NCI-H460 (cell line): ENCODE measurements at places on chromosomes 3 and 15. TPM values are rescaled to one million over a fixed set of nuclear protein-coding genes. Genes with fewer than 3 reads are reported as not detected.

DNA sequence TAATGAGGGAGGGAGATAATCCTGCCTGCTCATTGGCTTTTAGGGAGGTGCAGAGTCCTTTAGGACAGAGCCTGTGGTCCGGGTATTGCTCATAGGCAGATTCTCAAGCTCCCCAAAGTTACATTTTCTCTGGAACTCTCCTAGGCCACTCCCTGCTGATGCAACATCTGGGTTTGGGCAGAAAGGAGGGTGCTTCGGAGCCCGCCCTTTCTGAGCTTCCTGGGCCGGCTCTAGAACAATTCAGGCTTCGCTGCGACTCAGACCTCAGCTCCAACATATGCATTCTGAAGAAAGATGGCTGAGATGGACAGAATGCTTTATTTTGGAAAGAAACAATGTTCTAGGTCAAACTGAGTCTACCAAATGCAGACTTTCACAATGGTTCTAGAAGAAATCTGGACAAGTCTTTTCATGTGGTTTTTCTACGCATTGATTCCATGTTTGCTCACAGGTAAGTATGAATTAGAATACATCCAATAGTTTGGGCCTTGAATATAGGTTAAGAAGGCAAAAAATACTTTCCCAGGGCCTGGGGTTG, at the start of gene IL20RB:
TSS of gene IL20RB (plus strand) at position 233 of the 538 bp plus-strand sequence. CDS start at position 364, 131 bp downstream.
- peak; percentile 65 for DNase-seq

- DNase-seq: no peak
Observed at GRCh38 chr3:67650084-67650483, 4.3 kb downstream of the SUCLG2 start.

PAQR5 gene
- total RNA-seq: 6.3 and 8.8 TPM in 2 replicates

GRCh38 chr3:162436826-162437225, 940.2 kb downstream of the OTOL1 start:
- DNase-seq: no peak

DNA sequence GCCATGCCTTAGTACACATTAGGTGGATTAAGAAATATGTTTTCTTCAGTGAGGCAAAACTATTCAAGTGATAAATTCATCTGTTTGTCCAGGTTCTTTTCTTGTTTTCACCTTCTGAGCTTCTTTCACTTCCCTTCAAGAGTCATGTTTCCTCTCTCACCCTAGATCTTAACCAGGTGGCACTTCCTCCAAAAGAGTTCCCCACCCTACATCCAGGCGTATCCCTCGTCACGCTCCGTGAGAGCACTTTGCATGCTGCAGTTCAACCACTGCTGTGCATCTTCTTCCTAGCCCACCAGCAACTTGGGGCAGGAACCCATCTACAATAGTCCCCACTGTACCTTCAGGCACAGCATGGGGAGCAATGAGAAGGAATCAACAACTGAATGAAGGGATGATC, 28.9 kb downstream of the OSBPL10 start:
- DNase-seq: no peak

GRCh38 chr3:85482213-85482490, 523.4 kb downstream of the CADM2 start:
- DNase-seq: no peak

ALS2CL gene
- total RNA-seq: 1.4 and 2.9 TPM in 2 replicates

DNA sequence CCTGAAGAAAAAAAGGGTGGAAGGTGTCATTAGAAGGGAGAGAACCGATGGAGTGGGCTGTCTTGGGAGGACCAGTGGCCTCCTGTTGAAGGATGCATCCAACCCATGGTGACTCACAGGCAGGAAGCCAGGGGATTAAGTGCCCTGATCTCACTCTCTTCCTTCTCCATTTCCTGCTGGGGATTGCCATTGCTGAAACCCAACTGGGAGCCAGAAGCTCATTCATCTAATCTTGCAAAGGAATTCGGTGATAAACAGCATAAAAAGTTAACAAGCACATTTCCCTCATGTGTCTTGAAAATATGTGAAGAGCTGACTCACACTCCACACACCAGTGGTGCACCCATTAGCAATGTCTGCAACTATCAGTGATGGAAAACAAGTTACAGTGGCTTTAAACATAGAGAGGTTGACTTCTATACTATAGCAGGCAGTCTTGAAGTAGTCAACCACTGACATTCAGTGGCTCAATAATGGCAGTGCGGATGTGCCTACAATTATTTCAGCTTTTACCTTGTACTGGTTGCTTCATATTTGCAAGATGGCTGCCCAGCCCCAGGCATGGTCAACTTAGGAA, 12.8 kb upstream of the CSRNP1 start:
- DNase-seq: no peak

GRCh38 chr3:188421151-188421821, 267.3 kb downstream of the LPP start:
- DNase-seq: no peak

GRCh38 chr3:164341086-164341485, 737.2 kb downstream of the SI start:
- DNase-seq: no peak

GRCh38 chr3:107797586-107797985, 274.8 kb downstream of the BBX start:
- no peak for DNase-seq

DNA sequence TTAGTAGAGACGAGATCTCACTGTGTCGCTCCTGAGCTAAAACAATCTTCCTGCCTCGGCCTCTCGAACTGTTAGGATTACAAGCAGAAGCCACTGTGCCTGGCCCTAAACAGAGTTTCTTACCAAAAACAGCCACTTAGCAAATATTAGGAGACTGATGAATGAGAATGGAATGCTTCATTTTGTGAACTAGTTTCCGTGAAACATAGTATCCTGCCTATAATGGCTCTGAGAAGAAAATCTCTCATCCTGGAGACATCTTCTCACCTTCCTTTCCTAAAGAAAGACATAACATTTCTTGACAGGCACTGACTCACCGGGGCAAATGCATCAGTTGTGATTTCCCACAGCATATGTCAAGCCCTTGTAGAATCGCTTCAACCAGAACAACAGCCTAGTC, 44.9 kb downstream of the GJD2 start:
- DNase-seq: no peak

DNA sequence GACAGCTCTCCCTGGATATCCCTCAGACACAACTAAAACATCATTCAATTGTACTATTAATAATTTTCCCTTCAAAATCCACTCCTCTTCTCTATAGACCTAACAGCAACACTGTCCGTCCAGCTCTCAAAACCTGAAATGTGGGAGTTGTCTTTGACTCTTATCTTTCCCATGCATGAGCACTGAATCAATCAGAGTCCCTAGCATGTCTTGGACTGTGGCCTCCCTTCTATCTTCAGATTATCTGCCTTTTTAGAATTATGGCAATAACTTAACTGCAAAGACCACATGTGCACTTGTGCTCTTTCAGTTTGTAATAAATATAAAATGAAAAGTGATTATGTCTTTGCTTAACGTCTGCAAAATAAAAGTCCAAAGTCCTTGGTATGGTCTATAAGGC, 107.0 kb downstream of the UBE3A start:
- no peak for DNase-seq

GRCh38 chr3:46639221-46639620, 26.9 kb downstream of the FAM240A start:
- DNase-seq: no peak

GRCh38 chr15:85458764-85459163, 78.4 kb downstream of the AKAP13 start:
- no peak for DNase-seq

DNA sequence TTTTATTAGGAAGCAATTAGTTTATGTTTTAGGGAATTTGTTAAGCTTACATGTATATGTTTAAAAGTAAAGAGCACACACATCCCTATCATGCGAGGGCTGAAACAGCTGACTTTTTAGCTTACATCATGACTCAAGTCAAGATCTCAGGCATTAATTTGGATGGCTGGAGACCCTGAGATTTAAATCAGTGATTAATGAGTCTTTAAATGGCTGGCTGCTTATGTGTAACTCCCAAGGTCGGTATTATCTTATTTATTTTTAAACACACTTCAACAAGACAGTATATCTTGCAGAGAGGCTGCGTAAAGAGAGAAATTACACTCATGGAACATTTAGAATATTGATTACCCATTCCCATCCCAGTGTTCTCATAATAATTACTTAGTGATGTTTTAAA, 169.4 kb downstream of the KBTBD8 start:
- no peak for DNase-seq

CSPG4 gene
- 0.10 and 0.20 TPM in 2 replicates for total RNA-seq

GRCh38 chr15:40500568-40501330, 30.0 kb downstream of the CHST14 start:
- DNase-seq: no peak

POLQ gene
- 4.0 and 5.8 TPM in 2 replicates for total RNA-seq

GRCh38 chr15:32903591-32904290, 185.9 kb downstream of the GREM1 start:
- no peak for DNase-seq

- DNase-seq: no peak
Observed at GRCh38 chr15:46296797-46297196, 662.0 kb downstream of the SQOR start.

ZBBX gene
- 0.05 TPM in 1 of 2 replicates, not detected in the other for total RNA-seq

KCNMB2 gene
- total RNA-seq: 0.12 and 0.50 TPM in 2 replicates

TEX9 gene
- total RNA-seq: 3.5 and 6.6 TPM in 2 replicates

- no peak for DNase-seq
Observed at GRCh38 chr3:195260280-195260905, 10.6 kb downstream of the XXYLT1 start.

GRCh38 chr3:50671331-50671730, 3.4 kb upstream of the DOCK3 start:
- peak; percentile 26 for DNase-seq

DNA sequence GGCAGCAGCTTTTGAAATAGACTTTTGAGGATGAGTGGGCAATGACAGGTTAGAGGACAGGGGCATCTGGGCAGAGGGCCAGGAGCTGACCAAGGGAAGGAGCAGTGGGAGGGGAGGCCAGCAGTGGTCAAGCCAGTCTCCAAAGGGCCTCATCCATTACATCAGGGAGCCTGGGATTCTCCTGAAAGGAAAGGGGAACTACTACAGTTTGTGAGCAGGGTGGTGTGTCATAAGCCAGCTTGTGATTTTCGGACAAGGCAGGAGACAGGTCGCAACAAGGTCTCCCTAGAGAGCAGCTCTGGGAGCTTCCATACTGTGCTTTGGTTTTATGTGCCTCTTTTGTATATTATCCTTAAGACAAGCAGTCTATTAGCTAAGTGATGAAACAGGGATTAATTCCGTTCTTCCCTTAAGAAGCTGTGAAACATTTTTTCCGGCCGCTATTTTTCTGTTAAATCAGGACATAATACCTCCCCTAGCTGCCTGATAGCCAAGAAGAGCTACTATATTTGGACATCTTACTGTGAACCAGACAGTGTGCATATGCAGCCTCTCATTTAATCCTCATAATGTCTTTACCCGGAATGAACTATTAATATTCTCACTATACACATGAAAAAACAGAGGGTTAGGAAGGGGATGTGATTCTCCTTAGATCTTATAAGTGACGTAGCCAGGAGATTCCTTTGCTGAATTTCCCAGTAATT, 46.4 kb downstream of the C2CD4B start:
- no peak for DNase-seq

GRCh38 chr15:43370310-43370974, 401 bp downstream of the ZSCAN29 start:
- DNase-seq: no peak
